GDM1 (cell line): ENCODE measurements at places on chromosomes 12 and 14.
A peak's percentile ranks its signal among the peaks of the same experiment; 100 is the strongest.

GRCh38 chr12:52910248-52910883 is 5.5 kb upstream of the KRT8 start:
- DNase-seq = no peak

DNA sequence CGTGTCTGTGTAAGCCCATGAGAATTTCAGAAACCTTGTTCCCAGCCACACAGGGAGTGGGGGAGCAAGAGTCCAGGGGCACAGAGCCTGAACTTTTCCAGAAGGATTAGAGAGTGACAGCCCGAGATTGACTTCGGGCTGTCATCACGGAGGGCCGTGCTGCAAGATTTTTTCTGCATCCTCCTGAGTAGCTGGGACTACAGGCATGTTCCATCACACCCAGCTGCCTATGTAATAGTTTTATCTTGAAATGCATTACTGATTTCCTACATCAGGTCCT is 14.4 kb downstream of the EVL start:
- DNase-seq = no peak

- no peak for DNase-seq
Measured at GRCh38 chr12:31485571-31485970, 105.4 kb downstream of the DENND5B start.

DNA sequence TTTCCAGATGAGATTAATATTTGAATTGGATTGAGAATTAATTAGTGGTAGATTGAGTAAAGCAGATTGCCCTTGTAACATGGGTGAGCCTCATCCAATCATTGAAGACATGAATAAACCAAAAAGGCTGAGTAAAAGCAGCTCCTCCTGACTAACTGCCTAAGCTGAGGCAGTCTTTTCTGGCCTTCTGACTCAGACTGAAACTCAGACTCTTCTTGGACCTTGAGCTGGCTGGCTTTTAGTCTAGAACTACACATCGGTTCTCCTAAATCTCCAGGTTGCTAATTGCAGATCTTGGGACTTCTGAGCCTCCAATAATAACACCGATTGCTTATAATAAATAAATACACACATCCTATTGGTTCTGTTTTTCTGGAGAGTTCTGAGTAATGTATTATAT is 24.0 kb downstream of the FKBP11 start:
- no peak for DNase-seq

- DNase-seq = no peak
Measured at GRCh38 chr14:24259282-24260025, 3.5 kb downstream of the TGM1 start.

GRCh38 chr12:116432314-116432750 is 126.8 kb upstream of the MAP1LC3B2 start:
- no peak for DNase-seq

DNA sequence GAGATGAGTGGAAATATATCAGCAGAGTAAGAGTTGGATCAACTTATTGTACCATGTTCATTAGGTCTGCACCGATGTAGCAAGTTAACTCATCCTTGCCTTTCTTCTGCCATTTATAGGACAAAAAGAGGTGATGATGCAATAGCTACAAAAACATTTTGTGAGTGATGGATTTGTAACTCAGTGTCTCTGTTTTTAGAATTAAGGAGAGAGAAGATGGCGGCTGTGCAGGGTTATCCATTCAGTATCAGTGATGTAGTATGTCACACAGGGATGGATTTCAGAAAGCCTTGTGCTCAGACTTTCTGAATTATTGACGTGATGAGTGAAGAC is 62.1 kb upstream of the GNPNAT1 start:
- no peak for DNase-seq

- DNase-seq = no peak
Measured at GRCh38 chr12:1322821-1323220, 271.6 kb downstream of the FBXL14 start.

DNA sequence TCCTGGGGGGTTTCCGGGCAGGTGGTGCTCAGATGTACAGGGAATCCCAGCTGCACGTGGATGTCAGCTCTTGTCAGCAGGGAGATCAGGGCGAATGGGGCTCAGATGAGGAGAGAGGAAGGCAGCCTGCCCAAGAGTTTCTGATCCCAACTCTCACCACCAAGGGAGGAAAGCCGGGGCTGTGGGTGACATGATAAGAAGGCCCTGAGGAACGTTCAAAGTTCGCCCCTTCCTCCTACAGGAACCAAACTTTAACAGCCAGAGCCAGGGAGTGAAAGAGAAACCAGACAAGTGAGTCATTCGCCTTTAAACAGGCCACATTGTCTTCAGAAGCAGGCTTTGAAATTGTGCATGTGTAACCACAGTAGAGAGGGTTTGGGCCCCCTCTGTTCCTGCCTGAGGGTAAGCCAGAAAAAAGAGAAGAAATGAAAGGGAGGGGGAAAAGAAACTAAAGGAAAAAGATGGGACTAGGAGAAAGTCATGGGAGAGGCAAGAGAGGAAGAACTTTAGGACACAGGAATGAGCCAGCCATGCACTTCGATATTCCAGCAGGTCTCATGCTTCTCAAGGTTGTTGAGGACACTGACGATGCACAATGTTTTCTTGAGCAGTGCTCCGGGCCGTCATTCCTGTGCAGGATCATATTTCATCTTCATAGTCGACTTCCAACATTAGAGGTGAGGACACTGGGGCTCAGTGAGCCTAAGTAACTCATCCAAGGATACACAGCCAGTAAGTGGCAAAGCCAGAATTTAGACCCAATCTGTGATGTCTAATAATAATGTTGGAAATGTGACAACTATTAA is 691.4 kb upstream of the TBX3 start:
- DNase-seq = peak; percentile 60

DNA sequence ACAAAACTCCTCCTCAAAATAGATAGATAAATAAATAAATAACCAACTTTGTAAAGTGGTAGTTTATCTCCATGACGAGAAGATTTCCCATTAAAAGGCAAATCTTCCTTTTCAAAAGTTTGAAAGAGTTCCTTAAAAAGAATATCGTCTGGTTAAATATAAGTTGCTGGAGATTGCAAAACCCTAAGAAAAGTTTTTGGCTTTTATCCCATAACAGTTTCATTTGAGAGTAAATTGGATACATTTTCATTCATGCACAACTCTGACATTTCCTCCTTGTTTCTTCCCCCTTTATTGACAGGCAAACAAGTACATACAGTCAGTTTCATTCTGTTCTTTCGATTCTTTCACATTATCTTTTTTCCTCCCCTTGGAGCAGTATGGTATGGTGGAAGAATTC is 45.4 kb upstream of the BTG1 start:
- no peak for DNase-seq

DNA sequence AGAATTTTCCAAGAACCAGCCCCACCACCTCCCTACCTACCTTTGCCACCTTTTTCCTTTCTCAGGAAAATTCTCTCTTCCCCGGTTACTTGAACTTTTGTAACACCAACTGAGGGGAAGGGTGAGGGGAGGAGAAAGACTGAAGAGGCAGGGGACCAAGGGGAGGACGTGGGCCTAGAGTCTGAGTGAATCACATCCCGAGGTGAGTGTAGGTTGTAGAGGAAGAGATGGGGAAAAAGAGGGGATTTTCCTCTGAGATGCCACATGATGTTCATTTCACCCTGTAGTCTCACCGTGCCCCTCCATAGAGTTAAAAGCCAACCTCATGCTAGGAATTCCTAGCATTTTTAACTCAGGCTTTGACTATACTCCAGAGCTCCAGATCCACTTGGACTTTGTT is 311.8 kb downstream of the RPAP3 start:
- DNase-seq = no peak

DNA sequence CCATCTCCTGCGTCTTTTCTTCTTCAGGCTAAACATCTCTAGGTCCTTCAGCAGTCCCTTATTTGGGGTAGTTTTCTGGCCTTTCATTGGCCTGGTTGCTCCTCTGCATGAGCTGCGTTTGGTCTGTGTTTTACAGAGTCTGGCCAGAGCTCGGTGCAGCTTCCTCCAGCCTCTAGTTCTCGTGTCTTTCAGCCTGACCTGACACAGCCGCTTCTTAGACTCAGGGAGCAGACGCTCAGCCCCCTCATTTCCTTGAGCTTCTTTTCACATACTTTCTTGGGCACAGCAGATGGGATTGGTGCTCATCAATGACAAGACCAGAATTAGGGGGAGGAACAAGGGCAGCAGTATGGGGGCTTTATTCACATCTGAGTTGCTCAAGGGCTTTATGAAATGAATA is 13.6 kb upstream of the GSG1 start:
- no peak for DNase-seq

DNA sequence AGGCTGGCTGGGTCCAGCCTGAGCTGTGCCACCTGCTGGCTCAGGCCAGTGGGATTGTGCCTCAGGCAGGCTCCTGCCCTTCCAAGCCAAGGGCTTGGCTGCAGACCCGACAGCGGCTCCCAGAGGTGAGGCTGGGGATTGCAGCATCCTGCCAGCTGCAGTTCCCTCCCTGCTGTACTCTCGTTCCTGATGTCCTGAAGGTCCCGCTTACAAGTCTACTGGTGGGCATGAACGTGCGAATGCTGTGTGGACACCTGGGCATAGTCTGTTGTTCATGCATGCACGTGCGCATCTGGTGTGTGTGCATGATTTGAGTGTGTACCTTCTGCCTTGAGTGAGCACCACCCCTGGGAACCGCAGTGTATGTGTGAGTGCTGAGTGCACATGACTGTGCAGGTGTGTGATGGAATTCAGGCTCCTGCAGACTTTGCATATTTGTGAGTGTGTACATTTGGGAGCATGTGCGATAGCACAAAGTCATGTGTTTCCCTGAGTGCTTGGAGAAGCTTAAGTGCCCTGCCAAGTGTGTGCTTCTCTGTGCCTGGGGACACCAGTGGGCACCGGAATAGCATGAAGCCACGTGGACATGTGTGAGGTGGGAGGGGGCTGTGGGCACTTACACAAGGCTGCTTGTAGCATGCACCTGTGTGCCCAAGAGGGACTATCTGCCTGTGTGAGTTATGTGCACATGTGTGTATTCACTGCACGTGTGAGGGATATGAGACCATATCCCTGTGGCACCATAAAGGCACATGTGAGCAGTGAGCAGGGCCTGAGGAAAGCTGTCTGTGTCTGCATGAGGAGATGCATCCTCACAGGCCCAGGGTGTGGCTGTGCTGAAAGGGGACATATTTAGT is 19.3 kb upstream of the KRT7 start:
- peak; percentile 67 for DNase-seq

- no peak for DNase-seq
Measured at GRCh38 chr12:68425998-68426397, 93.8 kb upstream of the MDM1 start.

DNA sequence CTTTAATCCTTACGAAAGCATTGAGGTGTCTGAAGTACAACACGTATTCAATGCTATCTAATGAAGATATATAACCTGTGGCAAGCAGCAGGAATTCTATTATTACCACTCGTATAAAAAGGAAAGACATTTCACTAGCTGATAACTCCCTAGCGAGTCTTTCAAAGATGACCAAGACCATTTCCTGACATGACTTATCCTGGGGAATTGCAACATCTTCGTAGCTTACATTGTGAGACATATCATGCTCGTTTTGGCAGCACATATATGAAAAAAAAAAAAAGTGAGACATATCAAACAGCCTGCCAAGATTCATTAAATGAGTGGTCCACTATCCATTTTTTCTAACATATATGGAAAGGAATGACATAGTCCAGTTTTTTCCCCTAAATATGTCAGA is 337.0 kb downstream of the FSCB start:
- no peak for DNase-seq

DNA sequence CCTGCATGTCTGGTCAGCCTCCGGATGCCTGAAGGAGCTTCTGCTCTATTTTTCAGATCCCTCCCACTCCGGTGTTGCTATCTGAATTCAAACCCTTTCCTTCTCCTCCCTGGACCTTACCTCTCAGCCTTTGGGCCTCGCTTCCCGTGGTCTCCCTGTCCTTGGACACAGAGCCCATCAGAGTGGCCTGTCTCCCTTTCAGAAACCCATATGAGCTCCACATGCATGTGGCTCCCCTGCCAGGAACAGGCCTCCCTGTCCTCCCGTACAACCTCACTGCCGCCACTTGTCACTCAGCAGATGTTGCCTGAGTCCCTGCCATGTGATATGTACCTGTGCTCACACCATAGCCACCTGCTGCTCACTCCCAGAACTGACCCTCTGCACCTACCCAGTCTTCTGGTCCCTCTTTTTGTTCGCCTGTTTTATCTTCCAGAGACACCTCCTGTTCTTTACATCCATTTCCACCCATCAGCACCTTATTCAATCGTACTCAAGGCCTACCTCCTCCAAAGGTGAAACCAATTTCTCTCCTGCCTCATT is 182.5 kb downstream of the ZFP36L1 start:
- no peak for DNase-seq

DNA sequence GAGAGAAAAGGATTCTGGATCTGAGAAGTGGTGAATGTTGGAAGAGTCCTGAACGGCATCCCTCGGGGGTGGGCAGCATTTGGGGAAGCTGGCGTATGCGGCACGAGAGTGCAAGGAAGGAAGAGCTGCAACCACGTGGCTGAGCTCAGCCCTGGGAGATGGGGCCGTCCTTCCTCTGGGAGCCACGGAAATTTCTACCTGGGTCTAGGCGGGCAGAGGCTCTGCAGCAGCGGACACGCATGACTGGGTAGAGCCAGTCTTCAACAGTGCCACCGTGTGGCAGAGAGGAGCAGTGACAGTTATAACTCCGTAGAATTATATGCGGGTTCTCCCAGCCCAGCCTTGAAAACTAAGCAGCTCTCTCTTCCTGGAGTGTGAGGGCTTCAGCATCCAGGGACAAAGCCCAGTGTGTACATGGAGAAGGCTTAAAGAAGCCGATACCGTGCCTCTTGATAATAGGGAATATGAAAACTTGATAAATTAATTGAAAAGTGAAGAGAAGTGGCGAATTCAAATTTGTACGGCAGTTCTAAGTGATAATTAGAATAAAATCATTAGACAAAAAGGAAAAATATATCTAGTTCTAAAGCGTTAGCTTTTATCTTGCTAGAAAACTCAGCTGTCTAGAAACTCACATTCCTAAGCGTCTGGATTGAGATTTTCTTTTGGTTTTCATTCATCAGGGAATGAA is 82.9 kb upstream of the STXBP6 start:
- DNase-seq = peak; percentile 18

GRCh38 chr12:91078501-91078900 is 20.7 kb upstream of the KERA start:
- DNase-seq = no peak

DNA sequence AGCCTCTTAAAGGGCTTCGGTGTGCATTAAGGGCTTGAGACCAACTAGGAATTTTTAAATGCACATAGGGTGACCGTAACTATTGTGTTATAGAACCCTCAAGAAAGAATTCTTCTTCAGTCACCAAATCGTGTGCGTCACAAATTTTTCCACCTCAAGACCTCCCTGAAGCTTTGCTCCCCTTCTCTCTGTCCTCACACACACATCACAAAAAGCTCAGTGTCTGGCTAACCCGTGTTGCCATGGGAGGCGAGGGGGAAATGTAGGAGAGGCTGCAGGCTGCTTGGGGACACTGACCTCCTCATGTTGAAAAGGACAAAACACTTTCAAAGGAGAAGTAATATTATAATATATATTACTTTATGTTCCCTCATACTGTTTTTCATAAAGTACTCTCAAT is 10.6 kb downstream of the SSPN start:
- no peak for DNase-seq

DNA sequence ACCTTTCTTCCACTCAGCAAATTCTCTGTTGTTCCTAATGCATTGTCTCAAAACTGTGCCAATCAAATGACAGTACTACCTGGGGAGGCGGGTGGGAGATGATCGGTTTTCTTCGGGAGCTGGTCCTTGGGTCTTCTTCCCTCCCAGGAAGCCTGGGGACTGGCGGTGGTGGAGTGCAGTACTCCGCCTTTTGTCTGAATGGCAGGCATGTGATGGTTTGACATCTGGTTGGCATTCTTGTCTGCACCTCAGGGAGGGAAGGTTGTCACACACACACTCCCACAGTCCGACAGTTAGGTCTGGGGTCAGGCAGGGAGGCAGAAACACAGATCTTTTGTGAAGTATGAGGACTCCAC is 114.8 kb downstream of the SNAPC1 start:
- no peak for DNase-seq
